ENCODE measurements at places on chromosomes 3 and 15.

DNA sequence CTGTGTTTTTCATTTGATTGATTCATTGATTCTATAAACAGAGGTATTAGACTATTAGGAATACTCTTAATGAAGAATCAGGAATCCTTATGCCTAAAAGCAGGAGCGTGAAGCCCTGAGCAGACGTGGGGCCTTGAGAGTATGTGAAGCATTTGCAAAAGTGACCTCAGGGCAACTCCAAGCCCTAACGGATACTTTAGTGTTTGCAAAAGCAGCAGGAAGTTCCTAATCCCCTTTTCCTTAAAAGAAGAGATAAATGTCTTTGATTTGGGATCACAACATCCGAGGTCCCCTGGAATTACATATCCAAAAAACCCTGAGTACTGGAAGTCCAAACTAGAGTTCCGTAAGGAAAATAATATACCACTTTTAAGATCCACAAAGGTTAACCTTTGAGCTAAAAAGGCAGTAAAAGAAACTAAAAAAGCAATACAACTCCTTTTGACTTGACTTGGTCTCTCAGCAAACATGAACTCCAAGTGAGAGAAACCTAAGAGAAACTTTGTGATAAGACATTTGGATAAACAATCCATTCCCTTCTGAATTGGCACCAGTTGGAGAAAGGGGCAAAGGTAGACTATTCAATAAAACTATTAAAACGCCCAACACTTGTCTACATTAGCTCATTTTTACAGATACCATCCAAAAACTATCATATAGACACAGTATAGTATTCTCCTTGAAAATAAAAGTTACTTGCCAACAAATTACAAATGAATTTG, 27.4 kb downstream of the PRTG start:
- no peak for DNase-seq

GRCh38 chr15:65929573-65929972, 60.3 kb downstream of the RAB11A start:
- no peak for DNase-seq

- no peak for DNase-seq
Observed at GRCh38 chr3:172700256-172700655, 10.6 kb downstream of the NCEH1 start.

DNA sequence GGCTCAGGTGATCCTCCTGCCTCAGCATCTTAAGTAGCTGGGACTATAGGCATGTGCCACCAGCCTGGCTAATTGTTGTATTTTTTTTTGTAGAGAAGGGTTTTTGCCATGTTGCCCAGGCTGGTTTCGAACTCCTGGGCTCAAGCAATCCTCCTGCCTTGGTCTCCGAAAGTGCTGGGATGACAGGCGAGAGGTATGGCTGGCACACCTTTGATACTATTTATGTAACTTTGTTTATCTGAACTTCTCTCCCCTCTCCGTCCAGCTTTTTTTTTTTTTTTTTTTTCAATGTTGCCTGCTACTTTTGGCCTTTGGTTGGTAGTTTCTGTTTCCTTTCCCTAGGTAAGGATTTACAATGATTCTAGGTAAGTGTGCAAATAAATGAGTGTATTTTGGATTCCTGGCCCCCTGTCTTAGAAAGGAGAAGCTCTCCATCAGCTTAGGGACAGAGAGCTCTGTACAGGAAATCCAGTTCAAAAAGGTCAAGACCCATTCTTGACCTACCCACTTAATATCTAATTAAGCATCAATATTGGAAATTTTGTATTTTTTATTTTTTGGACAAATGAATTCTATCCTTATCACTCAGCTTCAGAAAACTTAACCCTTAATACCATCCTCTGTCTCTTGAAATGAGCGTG, 6.8 kb downstream of the ARL6IP5 start:
- DNase-seq, result no peak

DNA sequence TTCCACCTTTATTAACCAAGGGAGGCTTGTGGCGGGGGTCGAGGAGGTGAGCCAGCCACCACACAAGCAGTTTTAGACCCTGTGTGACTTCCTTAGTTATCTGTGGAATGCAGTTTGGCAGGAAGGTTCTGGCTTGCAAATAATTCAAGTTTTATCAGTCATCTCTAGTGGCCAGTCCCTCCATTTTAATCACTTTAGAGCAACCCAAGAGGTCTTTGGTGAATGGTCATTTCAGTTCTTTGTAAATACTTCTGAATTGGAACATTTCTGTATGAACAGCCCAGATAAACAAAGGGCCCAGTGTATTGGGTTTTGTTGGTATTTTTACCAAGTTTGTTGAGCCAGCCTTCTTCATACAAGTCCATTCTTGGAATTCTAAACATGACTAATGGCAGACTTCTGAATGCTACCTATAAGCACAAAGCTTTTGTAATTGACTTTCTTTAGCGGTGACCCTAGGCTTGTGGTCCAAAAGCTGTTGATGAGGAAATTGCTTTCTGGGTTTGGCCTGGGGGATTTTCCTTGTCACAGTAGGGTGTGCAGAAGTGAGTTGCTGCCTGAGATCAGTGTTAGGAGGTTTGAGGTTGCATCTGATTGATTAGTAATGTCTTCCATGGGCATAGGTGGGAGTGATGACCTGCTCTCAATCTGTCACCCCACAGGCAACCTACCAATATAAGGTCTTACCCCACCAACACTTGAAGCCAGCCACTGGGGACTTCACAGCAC, 193.3 kb upstream of the TOPAZ1 start:
- DNase-seq, result no peak

- DNase-seq, result no peak
Observed at GRCh38 chr3:168123201-168124176, 27.8 kb upstream of the GOLIM4 start.

- DNase-seq, result no peak
Observed at GRCh38 chr15:51093839-51094605, 684 bp downstream of the TNFAIP8L3 start.

DNA sequence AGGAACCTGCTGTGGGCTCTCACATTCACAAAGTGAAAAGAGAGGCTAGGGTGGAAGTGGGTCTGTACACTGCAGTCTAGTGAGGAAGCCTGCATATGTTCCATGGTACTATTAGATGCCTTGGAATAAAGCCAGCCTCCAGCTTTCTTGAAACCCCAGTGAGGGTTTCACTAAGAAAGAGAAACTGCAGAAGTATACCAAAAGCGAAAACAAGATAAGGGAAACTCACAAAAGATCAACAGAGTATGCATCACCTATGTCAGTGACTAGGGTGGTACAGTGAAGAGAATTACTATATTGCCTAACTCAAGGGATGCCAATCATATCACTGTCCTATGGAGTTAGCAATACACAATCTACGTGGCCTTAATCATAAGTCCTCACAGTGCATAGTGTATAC, 212.5 kb upstream of the GADL1 start:
- DNase-seq, result no peak

DNA sequence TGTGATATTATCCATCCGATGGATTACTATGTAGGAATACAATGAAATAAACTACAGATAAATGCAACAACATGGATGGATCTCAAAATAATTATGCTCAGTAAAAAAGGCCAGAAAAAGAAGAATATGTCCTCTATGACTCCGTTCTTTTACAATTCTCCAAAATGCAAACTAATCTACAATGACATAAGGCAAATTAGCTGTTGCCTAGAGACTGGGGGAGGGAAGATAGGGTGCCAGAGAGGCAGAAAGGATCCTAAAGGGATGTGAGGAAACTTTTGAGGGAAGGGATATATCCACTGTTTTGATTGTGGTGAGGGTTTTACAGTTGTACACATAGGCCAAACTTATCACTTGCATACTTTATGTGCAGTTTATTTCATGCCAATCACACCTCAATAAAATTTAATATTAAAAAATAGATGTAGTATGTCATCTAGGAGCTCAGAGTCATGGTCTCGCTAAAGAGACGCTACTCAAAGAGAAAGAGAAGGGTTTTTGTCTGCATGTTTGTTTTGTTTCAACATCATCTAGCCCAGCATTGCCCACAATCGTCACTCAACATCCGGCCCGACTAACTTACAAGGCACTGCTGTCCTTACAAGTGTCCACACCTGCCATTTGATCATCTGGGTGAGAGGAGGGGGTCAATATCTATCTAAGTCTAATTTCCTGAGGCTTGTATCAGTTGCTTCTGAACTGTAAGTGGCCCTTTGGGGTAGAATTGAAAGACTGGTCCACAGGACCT, 29.5 kb downstream of the HES1 start:
- no peak for DNase-seq

GRCh38 chr3:15542614-15543013, 21.1 kb upstream of the COLQ start:
- no peak for DNase-seq

DNA sequence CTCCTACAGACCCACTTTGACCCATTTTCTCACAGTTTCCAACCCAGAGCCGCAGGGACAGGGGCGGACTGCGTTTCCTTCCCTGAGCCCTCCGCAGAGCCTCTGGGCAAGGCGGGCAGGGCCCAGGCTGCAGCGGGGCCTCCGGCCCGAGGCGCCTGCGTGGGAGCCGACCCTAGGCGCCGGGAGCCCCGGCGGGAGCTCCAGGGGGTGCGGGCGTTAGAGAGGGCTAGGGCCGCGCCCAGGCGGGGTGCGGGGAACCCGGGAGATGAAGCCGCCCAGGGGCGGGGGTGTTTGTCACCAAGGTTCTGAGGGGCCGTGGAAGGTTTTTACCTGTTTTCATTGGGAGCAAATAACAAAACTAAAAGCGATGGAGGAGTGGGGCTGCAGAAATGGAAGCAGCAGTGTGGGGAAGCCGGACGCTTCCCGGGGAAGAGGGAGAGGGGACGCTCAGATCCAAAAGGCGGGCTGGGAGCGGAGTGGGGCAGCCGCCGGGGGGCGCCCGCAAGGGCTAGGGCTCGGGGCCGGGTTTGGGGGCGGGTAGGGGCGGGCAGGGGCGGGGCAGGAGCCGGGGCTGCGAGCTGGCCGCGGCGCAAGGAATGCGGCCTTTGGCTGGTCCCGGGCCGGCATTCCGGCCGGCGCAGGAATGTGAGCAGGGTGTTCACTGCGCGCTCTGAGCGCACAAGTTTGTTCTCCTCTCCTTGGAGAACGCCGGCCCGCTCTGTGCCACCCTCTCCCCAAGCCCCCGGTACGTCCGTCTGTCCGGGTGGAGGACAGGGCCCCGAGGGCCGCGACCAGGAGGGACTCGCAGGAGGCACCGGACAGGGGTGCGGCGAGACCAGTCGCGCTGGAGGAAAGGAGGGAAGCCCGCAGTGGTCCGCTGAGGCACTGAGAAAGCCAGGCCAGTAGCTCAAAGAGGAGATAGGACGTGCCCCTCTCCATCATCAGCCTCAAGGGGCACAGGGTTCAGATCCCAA, 61.1 kb downstream of the AMOTL2 start:
- DNase-seq, result no peak

GRCh38 chr3:126342211-126342610, 15.0 kb downstream of the KLF15 start:
- no peak for DNase-seq

DNA sequence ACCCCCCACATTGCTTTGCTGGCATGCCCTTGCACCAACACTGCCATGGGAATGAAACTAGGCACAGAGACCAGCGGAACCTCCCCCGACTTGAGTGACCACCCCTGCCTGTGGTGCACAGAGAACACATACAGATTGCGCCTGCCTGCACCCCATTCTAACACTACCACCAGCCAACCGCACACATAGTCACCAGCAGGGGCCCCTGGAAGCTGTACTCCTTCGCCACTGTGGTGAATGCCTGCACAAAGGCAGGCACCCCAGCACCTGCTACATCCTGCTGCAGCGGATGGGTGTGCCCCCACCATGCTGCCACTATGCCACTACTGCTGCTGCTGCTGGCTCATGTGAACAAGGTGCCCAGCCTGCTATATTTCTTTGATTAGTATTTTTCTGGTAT, 27.4 kb upstream of the DNAAF4 start:
- DNase-seq, result no peak

GRCh38 chr15:55989383-55989782, 4.0 kb downstream of the NEDD4 start:
- DNase-seq, result no peak

DNA sequence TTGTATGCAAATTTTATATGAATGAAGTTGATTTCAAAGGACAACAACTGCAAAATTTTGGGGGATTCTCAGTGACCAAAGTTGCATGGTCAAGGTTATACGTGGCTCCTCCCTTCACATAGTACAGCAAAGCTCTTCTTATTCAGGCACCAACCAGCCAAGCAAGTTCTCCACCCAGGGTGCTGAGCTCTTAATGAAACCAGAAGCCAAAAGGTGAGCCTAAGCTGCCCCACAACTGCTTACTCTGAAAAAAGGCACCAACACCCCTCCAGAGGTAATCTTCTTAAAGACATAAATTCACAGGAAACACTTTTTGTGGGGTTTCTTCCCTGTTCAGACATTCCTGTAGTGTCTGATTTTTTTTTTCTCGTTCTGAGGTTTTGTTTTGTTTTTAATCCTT, 106.1 kb upstream of the GMNC start:
- DNase-seq, result no peak

All from activated CD8-positive, alpha-beta memory T cell treated with anti-CD3 and anti-CD28 coated beads, Interleukin-2, amount 50 U/mL, for 4 hours (primary cell).